ENCODE measurements at places on chromosomes 5 and 9.
A peak's percentile ranks its signal among the peaks of the same experiment; 100 is the strongest.

GRCh38 chr5:67824852-67825251 lies 390.7 kb upstream of the PIK3R1 start:
- no peak for DNase-seq

DNA sequence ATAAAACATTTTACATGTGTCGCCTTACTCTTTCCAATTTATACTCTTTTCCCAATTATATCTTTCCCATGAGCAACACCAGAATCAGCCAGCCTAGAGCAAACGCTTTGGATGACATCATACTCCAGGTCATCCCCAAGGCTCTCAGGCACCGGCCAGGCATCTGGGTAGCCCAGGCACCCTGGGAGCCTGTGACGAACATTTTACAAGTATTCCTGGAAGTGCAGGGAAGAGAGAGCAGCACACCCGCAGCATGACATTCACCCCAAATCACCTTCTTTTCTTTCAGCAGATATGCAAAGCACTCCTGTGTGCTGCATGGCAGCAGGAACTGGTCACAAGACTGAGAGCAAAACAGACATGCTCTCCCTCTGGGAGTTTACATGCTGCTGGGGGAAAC lies 75.7 kb upstream of the SMIM23 start:
- DNase-seq: no peak

DNA sequence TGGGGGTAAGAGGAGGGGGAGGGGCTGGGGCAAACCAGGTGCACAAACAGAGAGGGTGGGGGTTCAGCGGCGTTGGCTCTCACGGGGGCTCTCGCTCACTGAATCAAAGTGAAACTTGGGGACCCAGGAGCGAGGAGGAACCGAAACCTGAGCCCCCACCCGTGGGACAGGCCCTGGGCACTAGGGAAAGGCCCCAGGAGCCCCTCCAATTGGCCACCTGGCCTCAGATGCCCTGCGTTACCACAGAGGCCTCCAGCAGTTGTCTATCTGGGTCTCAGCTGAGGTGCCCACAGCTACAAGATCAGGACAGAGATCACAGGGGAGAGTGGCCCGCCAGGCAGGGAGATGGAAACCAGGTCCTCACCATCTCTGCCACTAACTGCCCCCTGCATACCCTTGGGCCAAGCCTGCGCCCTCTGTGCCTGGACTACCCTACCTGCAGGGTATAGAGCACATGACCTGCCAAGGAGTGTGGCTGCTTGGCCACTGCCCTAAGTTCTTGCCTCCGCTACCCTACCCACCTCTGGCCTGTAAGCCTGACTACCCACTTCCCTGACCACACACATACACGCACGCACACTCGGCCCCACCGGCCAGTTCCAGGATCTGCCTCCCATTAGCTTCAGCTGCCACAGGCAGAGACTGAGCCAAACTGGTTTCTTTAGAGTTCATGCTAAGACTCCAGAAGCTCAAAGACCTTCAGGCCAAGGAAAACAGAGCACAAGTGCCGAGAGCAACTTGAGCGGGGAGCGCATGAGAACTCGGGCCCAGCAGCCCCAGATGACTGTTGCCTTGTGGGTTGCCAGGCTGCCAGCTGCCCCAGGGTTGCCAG lies 39.9 kb downstream of the PAX5 start:
- DNase-seq: no peak

DNA sequence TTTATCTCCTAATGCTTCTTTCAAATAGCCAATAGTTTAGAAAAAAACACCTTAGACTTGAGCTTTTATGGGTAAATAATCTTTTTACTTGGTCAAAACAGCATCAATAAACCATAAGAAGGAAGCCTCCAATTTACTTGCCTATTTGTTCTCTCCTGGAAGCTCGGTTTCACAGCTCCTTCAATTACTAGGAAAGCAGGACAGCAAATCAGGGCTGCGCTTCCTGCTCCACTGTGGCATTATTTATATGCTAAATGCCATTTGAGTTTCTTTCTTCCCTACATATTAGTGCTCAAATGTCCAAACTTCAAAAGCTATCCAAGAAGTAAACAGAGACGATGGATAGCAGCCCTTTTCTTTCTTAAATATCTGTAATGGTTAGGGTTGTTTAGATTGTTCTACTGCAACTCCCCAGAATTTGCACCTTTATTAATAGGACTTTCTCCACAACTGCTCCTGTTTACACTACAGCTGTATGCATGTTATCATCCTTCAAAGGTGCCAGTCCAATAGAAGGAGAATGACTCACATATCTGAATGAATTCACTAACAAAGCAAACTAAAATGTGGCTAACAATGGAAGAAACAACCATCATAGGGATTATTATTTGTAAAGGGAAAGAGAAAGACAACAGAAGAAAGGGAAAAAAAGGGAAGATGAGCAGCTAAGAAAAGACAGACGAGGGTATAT lies 58.7 kb downstream of the MED27 start:
- no peak for DNase-seq

DNA sequence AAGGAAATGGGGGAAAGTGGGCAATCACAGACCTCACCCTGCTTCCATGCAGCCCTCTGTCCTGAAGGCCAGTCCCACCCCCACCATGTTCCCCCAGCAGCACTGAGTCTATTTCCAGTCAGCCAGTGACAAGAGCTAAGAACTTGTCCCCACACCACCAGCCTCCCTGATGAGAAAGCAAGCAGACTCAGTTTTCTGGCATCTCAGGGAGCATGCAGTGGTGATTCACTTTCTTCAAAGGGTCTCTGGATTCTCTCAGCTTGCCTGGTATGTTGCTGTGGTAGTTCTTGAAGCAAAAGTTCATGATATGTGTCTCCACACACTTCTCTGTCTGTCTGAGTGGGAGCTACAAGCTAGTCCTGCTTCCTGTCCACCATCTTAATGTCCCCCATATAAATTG lies 799.9 kb upstream of the TYRP1 start:
- DNase-seq: no peak

DNA sequence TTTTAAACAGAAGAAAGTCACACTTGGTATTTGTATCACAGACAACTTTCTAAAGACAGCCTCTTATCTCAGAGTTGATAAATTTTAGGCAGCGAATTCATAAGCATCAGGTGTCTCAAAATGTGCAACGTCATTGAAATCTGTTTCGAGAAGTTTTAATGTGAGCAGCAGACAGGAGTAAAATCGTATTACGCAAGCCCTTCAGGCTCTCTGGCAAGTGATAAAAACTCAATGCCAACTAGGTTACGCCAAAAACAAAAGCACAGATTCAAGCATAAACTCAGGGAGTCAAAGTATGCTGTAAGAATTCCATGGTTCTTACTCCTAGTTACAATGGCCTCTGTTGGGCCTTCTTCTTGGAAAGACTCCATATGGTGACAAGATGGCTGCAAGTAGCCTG lies 244.7 kb downstream of the SEMA5A start:
- DNase-seq: no peak

GRCh38 chr5:107372723-107373450 lies 297.9 kb downstream of the EFNA5 start:
- peak; percentile 73 for DNase-seq

GRCh38 chr9:14993901-14994554 lies 83.8 kb upstream of the FREM1 start:
- no peak for DNase-seq

GRCh38 chr5:40166802-40167201 lies 512.9 kb upstream of the PTGER4 start:
- DNase-seq: no peak

- no peak for DNase-seq
These were observed 98.5 kb downstream of the SNX18 start for GRCh38 chr5:54616031-54616430.

GRCh38 chr5:92468295-92468694 lies 1085.2 kb upstream of the ARRDC3 start:
- no peak for DNase-seq

GRCh38 chr5:171667341-171668096 lies 118.1 kb upstream of the SMIM23 start:
- DNase-seq: no peak

DNA sequence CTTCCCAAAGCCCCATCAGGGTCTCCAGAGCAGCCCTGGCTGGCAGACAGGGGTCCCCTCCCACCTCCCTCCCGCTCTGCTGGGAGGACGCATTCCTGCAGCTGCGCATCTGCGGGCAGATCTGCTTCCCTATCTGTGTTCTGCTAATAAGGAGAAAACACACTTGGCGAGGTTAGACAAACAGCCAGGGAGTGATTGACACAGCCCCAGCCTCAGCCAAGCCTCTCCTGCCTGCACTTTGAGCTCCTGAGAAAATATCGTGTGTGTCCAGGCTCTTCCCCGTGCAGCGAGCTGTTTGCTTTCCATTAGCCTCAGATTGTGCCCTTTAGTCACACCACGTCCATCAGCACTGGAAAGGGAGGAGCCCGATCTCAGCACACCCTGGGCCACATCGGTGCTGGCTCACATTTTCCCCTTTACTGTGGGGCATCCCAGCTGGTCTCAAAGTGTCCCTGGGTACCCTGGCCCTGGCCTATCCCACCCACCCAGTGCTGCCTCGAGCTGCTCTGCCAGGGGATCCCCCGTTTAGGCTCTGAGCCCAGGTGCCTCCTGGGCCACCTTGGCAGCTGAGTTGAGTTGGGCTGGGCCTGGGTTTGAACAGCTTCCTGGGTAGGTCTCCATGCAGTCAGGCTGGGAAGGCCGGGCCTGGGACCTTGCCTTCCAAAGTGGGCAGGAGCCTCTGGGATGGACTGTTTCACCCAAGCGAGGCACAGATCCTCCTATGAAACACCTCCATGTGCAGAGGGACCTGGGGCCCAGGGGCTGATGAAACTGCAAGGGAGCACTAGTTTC lies 61.1 kb downstream of the BARX1 start:
- no peak for DNase-seq

DNA sequence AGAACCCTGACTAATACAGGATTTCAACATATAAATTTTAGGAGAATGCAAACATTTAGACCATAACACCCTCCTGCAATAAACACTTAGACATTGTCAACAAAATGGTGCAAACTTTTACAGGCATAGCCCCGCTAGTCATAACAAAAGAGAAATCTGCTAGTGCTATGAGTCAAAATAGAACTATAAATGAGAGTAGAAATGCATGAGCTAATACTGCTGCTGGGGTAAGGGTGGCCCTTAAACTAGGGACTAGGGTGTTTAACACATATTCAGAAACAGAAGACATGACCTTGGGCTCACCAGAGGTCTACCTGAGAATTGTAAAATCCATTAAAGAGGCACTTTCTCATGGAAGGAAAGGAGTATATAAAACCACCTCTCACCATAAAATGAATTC lies 131.6 kb downstream of the TLR4 start:
- DNase-seq: no peak

DNA sequence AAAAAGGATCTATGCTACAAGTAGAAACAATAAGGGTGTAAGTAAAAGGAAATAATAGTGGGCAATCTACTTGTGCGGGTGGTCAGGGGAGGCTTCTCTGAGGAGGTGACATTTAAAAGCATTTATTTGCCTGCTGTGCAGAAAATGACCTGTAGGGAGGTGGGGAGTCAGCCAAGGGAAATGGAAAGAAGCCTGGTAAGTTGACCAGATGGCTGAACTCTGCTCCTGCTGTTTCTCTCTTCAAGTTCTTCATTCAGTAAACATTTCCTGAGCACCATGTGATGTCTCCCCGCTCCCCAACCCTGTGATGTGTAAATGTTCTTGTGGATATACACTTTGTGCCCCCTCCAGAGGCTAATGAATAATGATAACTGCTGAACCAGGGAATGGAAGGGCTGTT lies 9.9 kb upstream of the SPIN1 start:
- peak; percentile 16 for DNase-seq

DNA sequence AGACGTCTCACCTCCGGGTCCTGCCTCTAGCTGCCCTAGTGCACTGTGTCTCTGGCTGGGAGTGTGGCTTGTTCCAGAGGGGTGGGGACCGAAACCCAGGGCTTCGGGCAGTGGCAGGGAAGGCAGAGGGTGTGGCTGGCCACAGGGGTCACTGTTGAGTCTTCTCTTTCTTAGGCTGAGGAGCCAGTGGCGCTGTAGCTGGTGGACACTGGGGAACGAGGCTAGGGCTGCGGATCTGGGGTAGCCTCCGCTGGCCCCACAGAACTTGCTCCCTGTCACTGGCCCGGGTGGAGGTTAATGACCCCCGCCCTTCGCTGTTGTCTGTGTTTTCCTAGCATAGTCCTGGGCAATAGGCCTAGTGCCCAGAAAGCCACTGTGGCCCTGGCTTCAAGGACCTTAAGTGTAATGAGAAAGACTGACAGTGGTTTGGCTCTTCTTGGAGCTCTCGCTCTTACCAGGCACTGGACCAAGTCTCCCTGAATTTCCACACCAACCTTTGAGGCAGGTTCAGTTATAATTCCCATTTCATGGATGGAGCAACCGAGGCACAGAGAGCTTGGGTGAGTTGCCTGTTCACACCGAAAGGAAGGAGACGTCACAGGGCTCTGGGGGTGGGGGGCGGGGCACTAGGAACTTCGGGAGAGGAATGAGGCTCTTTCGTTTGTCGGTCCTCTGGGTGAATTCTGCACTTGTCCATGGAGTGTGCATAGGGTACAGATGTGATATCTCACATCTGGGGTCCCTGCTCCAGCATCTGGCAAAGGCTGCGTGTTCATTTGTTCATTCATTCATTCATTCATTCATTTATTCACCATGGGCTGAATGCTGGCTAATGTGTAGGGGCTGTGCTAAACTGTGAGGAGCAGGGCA lies 4.8 kb upstream of the IER5L start:
- DNase-seq: peak; percentile 44

DNA sequence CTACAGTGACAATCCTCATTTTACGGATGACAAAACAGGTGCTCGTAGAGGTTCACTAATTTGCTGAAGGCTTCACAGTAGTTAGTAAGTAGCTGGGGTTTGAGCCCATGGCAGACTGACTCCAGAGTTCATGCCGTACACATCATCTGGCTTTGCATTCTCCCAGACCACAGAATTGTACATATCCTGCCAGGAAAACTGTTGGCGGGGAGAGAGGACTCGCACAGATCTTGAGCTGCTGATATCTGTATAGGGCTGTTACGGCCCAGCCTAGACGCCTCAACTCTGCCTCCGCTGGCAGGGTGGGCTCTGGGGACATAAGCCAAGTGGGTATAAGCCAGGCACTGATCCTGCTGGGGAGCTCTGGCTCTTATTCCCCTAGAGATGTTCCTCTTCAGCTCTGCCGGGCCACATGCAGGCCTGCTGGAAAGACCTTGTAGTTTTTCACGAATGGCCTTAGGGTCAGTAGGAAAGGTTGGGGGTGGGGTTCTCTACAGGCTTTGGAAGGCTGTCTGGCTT lies 16.3 kb downstream of the LARP1 start:
- peak; percentile 37 for DNase-seq

DNA sequence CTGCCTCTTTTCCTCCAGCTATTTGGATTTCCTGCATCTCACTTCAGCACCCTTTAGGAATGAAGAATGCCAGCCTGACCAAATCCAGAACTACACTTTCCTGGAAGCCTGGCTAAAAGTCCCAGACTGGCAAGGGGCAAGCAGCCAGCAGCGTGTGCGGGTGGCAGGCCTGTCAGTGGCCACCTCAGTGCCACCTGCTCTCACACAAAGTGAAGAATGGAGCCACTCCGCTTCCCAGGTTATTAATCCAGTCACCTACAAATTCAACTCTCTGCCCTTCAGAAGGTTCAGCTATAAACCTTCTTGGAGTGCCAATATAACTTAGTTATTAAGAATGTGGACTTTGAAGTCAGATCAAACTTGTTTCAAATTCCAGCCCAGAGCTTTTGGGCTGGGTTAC lies 6.7 kb upstream of the ALDOB start:
- DNase-seq: no peak
